ENCODE measurements at places on chromosomes 5 and 9.

DNA sequence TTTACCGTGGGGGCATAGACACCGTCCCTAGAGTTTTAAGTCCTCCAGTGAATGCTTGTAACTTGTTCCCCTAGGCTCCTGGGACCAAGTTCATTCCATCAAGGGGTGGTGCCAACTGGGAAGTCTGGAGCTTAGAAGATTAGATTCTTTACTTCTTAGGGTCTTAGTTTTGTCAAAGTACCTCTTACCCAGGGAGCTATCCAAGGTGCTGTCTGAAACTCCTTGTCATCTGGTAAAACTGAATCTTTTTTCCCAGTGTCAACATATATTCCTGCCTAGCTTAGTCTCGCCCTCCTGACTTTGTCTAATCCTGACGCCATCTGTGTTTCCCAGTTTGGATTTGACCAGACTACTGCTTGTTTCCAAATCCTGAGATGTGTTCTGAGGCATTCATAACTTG is 41.6 kb downstream of the MAMDC2 start:
- no peak for DNase-seq

- DNase-seq: peak; percentile 73
Observed at GRCh38 chr5:50874306-50875001, 208.0 kb downstream of the PARP8 start.

- no peak for DNase-seq
Observed at GRCh38 chr9:108545436-108545835, 310.4 kb downstream of the ACTL7B start.

DNA sequence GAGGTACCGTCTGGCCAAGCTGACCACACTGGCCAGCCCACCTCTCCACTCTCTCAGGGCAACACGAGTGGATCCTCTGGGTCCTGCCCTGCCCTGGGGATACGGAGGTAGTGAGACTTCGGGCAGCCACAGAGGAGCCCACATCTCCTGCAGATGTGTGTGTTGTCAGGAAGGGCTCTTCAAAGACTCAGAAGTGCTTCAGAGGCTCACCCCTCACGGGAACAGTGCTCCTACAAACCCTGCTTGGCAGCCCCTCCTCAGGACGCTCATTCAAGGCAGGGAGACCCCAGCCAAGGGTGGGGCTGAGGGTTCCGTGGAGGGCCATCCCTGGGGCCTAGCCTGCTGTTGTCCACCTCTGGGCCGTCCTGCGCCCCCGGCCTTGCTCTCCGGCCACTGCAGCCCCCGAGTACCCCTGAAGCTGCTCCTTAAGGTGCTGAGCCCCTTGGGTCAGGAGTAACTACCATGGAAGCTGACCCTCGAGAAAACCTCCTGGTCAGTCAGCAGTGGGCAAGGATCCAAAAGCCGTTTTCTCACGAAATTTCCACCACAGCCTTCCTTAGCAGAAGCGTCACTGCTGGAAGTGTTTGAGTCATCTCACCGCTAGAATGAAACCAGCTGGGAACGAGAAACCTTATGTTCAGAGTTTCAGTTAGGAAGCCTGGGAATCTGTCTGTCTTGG is 23.2 kb upstream of the LRRC14B start:
- DNase-seq: no peak

DNA sequence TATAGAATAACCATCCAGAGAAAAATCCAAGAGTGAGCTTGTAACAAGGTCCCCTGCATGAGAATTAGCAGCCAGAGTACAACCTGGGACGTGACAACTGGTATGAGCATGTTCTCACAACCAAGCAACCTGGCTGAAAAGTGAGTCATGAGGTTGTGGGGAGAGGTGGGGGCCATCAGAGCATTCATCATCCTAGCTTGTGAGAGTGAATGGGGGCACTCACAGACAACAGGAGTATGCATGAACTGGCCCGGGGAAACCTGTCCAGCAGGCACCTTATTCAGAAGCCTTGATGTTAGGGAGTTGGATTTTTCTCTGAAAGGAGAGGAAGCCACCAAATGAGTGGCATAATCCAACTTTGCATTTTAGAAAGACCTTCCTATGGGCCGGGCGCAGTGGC is 113.0 kb downstream of the FRMD3 start:
- no peak for DNase-seq

DNA sequence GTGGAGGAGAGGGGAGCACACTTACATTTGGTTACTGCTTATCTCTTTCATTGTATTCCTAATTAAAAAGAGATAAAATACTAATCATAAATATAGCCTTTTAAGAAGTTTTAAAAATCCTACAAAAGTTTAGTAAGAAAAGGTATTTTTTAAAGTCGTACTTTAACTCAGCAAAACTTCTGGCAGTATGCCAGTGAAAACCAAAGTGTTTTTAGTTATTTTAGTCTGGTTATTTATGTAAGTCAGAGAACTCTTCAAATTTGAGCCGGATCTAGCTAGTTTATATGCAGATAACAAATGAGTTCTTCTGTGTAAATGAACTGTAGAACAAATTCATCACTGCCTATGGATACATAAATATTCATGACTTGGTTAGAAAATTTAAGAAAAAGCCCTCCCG is 36.5 kb upstream of the ANKDD1B start:
- no peak for DNase-seq

- no peak for DNase-seq
Observed at GRCh38 chr9:23728736-23729135, 97.3 kb downstream of the ELAVL2 start.

DNA sequence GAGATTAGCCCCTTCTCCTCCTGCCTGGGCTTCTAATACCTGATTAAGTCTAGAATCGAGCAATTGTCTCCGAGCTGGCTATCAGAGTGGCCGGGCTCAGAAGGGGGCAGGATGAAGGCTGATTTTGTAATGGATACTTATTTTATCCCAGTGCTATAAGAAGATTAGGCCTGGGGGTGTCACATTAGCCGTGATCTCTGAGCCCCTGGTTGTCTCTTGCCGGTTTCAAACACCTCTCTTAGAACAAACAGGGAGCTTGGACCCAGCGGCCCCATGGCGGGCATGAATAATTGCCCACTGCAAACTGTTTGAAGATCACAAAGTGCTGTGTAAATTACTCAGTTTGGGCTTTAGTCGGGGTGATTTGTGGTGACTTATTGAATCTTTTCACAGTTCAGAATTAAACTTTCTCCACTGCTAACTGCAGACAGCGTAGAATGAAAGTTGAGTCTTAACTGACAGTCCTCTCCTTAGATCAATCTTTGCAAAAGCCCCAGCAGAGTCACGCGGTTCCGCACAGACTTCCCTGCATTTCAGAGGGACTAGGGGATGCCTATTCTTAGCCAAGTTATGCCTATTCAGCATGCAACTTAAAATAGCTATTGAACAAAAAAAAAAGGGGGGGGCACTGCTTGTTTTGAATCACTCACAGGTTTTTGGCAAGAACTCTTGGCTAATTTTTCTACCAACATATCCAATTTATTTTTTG is 200.6 kb upstream of the IRX1 start:
- DNase-seq: no peak

GRCh38 chr9:127204771-127205470 is 59.7 kb upstream of the GARNL3 start:
- no peak for DNase-seq

GRCh38 chr5:97231025-97231636 is 48.1 kb upstream of the RIOK2 start:
- DNase-seq: peak; percentile 81

- no peak for DNase-seq
Observed at GRCh38 chr9:124020520-124021384, 9.2 kb downstream of the LHX2 start.

GRCh38 chr5:96936431-96937320 is 796 bp downstream of the LNPEP start:
- no peak for DNase-seq
